ENCODE measurements at places on chromosomes 1 and 21.

GRCh38 chr1:186178426-186179043 lies 196.5 kb downstream of the TPR start:
- DNase-seq = no peak

DNA sequence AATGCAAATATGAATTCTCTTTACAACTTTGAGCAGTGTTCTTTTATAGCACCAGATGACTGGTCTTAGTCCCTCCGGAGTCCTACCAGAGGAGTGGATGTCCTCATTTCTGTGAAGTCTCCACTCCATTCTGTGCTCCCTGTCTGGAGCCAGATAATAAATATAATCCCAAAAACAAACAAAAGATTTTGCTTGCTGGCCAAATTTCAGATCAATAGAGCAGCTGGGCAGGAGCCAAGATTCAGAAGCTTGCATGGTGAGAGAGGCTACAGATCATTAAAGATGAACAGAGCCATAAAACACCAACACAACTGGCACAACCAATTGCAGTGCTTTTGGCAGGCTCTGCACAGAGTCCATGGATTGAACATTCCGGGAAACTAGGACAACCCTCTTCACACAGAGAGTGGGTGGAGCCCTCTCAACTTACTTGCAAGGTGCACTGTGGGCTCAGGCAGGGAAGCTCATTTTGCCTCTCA lies 231.5 kb upstream of the SNX7 start:
- DNase-seq = peak; percentile 61

DNA sequence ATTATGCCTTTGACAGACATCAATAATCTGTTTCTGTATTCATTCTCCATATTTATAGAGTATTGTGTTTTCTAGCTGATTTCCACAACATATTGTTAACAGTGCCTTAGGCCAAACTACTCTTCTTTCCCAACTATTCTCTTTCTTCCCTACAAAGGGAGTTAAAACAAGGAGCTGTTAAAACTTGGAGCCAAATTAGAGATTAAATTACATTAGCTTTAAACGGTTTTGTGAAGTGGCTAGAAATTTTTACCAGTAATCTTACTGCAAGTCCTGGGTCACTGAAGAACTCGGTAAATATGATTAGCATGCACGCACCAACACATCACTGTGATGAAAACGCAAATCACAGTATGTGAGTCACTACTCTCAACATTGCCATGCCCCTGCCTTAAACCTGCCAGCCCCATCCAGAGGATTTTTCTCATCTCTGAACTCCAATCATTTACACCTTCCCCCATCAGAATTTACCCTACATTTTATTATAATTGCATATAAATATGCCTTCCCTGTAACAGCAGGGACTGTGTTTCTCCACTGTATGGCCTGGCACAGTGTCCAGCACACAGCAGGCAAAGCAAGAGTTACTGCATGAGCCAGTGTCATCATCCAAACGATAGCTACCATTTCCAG lies 1.5 kb upstream of the PRDX6 start:
- no peak for DNase-seq

- no peak for DNase-seq
These were observed 876 bp upstream of the NAV1 start for GRCh38 chr1:201537891-201538611.

DNA sequence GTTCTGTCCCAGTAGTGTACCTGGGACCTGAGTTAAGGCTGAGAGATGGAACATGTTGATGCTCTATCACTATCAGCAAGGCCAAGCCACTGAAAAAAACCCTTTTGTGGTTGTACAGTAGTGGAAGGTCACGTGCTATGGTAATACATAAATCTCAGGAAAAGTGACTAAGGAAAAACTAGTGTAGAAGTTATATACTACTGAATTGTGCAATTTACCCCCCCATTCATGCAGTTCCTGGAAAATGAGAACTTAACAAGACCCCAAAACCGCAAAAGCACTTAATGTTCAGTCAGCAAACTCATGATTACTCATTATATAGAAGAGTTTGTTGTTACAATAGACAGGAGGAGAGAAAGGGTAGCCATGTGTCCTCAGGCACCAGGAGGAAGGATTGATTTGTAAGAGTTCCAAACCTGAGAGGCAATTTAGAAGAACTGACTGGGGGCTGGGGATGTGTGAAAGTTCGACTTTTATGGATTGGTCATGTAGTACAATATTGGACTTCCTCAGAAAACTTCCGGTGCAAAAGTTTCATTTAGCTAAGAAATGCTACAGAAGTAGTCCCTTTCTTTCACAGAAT lies 91.6 kb downstream of the RGL1 start:
- DNase-seq = no peak
